ENCODE measurements at places on chromosomes 16 and 17. TPM values are rescaled to one million over a fixed set of nuclear protein-coding genes. Genes with fewer than 3 reads are reported as not detected.

GRCh38 chr17:64682261-64683181 is 20.4 kb upstream of the SMURF2 start:
- no peak for DNase-seq

- no peak for DNase-seq
These were observed 15.6 kb downstream of the CTRL start for GRCh38 chr16:67915831-67916723.

DNA sequence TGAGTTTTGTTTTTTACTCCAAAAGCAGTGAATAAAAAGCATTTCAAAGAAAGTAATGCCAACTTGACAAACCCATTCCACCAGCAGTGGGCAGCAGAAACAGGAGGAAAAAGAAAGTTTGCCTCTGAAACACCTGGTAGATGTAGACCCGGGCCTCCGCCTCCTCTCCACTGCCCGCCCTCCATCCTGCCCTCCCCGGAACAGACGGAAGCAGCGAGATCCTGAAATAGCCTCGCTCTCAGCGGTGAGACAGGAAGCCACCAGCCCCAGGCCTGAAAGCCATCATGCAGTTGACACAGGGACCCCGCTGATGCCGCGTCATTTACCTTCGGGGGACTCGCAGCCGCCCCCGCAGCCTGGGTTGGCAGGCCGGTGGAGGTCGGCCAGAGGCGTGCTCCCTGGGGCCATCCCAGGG is 67.8 kb downstream of the C16orf78 start:
- peak; percentile 84 for DNase-seq

DNA sequence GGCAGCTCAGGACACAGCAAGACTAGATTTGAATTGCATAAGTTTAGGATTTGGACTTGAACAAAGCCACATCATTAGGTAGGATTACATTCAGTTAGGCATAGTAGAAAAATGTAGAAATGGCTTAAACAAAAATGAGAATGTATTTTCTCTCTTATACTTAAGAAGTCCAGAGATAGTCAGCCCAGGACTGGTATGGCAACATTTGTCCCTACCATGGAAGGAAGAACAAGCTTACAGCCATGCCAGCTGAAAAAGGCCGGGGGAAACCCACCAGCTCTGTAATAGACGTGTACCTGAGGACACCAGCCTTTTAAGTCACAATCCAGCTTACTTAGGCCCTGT is 11.2 kb upstream of the TMIGD1 start:
- no peak for DNase-seq

DNA sequence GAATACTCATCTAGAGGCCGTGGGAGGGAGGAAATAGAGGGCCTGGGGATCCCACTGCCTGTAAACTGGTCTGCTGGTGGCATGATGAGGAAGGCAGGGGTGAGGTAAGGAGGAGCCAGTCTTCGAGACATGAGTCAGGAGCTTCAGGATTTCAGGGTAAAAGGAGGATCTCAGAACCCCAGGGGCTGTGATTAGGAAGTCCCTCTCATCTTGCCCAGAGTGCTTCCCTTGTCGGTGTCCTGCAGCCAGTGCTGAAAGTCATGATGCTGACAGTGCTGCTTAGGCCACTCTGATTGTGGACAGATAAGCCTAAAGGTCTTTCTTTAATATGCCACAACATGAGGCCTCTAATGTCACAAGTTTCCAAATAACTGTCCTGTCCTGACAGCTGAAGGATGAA is 29.6 kb downstream of the COG4 start:
- no peak for DNase-seq

DNA sequence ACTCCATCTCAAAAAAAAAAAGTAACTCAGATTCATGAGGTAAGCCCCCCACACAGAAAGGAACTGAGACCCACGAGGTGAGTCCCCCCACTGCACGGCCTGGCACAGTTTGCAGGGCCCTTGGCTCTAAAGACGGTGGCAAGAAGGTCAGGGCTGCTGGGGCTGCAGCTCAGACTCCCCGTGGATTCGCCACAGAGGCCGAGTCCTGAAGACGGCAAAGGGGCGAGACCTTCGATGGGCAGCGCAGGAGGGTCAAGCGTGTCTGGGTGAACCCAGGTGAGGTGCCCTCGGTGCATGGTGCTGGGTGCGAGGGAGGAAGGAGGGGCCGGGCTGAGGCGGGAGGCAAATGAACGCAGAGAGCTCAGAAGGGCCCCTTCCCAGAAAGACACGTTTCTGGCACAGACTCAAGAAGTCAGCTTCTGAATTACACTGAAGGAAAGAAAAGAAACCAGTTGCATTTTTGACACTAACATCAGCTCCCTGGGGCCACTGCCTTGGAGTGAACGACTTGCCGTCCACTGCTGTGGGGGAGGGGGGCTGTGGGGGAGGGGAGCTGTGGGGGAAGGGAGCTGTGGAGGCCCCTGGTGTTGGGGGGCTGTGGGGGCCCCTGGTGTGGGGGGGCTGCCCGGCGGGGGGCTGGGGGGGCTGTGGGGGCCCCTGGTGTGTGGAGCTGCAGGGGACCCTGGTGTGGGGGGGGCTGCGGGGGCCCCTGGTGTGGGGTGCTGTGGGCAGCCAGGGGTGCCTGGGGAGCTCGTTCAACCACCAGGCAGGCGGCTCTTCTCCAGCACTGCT is 69.8 kb upstream of the METRNL start:
- no peak for DNase-seq

DNA sequence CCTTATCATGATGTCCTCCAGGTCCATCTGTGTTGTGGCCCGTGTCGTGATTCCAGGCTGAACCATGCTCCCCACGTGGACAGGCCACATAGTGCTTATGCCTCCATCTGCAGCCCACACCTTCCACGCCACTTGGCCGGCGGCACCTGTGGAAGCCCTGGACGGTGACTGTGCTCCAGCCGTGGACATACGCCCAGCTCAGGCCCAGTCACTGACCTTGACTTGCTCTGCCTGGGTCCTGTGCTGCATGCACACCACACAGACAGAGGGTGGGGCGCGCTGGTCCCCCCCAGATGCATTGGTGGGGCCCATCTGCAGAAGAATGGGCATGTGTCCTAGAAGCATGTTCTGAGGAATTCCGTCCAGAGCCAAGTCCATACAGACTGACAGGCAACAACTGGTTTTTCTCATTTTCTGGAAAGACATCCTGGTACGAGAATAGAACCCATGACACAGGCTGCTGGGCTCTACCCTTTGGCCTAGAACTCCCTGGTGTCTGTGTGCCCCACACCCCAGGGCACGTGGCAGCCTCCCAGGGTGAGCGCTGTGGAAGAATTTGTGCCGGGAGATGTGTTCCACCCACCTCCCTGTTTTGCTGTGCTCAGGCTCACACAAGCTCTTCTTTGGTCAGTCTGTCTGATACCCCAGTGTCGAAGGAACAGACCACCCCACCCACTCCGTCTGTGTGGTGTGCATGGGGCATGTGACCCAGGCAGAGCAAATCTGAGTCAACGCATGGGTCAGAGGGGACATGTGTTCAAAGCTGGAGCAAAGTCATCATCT is 39.5 kb downstream of the GPT2 start:
- no peak for DNase-seq

Gene GPR142
- 0.16 TPM for total RNA-seq

Gene CAMTA2
- total RNA-seq: 38.9 TPM

Gene MMP25
- total RNA-seq: 3.0 TPM

Gene CDK3
- total RNA-seq: 2.7 TPM

Measured in cardiac septum (tissue), 1 donor.